ENCODE measurements at places on chromosomes 4 and X.
A peak's percentile ranks its signal among the peaks of the same experiment; 100 is the strongest.

DNA sequence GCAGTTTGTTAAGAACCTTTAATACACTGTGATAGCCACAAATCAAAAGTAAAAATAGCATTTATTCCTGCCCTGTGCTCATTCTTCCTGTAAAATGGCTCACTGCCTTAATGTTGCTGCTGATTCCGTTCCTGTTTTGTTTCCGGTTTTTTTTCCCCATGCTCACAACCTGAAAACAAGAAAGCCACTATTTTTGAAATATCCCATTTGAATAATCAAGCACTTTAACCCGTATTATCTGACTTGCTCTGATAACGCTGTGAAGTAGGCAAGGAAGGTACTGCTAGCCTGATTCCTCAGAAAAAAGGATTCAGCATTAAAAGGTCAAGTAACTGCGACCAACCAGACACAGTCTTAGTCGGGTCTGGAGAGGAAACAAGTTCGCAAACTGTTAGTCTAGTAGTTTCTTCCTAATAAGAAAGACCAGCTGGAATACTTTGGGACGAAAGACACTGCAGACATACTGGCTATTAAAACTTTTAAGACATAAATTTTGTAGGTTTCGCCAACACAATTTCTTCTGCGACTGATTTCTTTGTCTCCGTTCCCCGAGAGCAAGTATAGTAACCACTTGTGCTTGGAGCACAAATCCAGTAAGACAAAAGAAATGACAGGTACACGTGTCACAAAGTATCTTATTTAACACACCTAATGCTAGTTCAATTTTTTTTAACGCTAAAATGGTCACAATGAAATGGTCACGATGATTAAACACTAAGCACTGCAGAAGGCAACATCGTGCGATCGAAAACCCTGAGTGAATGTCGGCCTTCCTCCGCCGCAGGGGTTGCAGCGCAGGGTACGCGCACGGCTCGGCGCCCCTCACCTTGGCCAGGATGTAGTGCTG lies 802 bp downstream of the COX18 start:
- peak; percentile 58 for DNase-seq

GRCh38 chr4:153335665-153336064 lies 8.8 kb upstream of the MND1 start:
- DNase-seq, result no peak

GRCh38 chr4:187893418-187893817 lies 102.2 kb upstream of the ZFP42 start:
- no peak for DNase-seq

DNA sequence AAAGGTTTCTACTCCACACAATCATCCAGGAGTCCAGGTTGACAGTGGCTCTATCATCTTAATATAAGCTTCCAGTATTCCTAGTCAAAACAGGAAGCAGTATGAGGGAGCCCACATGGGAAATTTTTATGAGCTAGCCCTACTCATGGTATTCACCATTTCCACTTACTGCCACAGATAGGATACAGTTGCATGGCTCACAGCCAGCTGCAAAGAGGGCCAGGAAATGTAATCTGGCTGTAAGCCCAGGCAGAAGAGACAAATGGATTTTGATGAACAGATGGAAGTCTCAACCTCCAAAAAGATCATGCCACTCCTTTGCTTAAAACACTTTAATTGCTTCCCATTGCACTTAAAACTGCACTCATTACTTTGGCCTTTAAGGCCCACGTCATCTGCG lies 150.6 kb downstream of the ADAMTS3 start:
- DNase-seq, result no peak

- DNase-seq, result no peak
Measured at GRCh38 chr4:139709660-139710059, 44.0 kb downstream of the MGST2 start.
